Chondrocyte (in vitro differentiated cells): ENCODE measurements at places on chromosomes 2 and 18. TPM values are rescaled to one million over a fixed set of nuclear protein-coding genes. Genes with fewer than 3 reads are reported as not detected.

PLEK gene
- 0.15 TPM in 1 of 3 replicates, not detected in the others for total RNA-seq

DNA sequence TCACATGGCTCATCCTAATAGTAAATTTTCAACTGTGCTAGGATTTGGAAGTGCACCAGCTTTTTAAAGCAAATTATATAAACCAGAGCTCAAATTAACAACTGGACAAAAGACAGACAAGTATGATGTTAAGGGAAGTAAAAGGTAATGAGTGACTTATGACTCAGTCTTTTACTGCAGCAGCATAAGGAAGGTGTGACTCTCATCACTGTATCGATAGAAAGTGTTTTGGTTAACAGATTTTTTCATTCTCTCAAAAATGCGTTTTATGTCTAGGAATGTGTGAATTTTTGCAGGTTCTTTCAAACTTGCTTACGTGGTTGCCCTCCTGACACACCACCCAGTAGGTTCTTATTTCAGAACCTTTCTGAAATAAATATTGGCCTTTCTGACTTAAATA lies 244.2 kb upstream of the BOD1L2 start:
- H3K27ac ChIP-seq, result no peak overlapping the region
- H3K4me1 ChIP-seq, result peaks cover 9% of the 10 kb centered on the region
- no peaks in the 10 kb centered on the region for H3K27me3 ChIP-seq
- no peak overlapping the region for H3K4me3 ChIP-seq
- H3K36me3 ChIP-seq, result peaks cover 1% of the 10 kb centered on the region

GRCh38 chr2:145511946-145512345 lies 992.0 kb upstream of the ZEB2 start:
- no peak overlapping the region for H3K4me3 ChIP-seq
- H3K27ac ChIP-seq, result no peak overlapping the region
- H3K27me3 ChIP-seq, result no peaks in the 10 kb centered on the region
- H3K4me1 ChIP-seq, result no peaks in the 10 kb centered on the region

DNA sequence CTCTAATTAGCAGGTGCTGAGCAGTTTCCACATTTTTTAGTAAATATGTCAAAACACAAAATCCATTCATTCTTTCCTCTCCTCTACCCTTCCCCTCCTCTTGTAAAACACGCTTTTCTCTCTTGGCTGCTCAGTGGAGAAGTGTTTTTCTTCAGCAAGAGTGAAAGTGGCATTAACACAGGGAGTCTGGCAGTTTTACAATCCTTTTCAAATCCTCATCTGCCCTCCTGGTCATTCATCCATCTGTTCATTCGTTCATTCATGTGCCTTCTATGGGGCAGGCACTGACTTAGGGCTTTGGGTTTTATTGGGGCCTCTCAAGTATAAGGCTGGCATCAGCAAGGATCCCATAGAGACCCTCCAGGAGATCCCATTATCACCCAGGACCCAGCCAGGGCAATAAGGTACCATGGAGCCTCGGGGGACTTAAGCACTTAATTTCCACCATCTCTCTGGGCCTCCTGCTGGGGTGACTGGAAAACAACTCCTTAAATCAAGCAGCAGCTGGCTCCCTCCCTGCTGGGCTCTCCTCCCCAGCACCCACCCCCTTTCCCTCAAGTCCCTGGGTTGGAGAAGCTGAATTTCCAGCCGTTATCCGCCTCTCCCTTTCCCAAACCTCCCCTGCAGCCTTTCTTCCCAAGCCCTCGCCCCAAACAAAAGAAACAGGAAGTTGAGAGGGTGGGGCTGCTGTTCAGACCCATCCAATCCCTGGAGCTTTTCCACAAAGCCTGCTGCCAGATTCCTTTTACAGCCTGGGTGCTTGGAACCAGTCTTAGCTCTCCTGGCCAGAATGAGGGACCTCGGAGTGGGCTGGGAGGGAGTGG lies 32.6 kb downstream of the MARCHF4 start:
- no peaks in the 10 kb centered on the region for H3K27me3 ChIP-seq
- peak overlapping the region; percentile 88 for H3K27ac ChIP-seq
- peaks cover 49% of the 10 kb centered on the region for H3K4me1 ChIP-seq
- no peaks in the 10 kb centered on the region for H3K36me3 ChIP-seq

FASTKD1 gene
- 17.4 to 24.5 TPM (median 19.0 TPM) in 3 replicates for total RNA-seq

DNA sequence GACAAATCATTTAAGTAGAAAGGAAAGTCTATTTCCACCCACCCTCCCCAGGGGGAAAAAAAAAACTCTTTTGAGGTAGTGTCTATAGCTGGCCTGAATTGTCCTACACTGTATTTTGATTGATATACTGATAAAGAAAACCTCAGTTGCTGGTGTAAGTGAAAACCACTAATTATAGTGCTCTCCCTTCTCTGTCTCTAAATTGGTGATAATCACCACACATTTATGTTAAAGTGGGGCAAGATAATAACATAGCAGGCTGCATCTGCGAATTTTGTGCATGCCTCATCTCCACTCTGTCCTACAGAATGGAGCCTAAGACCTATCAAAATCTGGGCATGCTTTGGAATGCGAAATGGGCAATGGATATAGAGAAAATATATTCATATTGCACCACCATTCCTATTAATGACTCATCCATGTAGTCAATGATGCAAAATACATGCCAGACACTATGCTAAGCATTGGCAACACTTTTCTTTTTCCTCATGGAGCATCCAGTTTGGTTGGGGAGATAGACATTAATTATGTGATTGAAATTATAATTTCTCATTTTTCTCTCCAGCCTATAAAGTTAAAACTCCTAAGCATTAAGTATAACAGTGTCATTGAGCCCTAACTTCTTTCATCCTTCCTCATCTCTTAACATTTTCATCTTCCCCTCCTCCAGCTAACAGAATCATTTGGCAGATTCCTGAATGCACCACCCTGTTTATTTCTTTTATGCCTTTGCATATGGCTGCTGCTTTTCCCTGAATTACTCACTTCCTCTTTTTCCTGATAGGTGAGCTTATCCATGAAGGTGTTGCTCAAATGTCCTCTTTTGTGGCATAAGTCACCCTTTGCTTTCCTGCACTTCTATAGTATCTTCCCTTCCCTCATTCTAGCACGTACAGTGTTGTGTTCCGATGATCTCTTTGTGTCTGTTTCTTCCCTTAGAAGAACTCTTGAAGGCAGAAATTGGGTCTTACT lies 58.2 kb downstream of the SLC9A2 start:
- peaks cover 9% of the 10 kb centered on the region for H3K27me3 ChIP-seq
- no peaks in the 10 kb centered on the region for H3K4me1 ChIP-seq
- H3K27ac ChIP-seq, result no peak overlapping the region
- H3K36me3 ChIP-seq, result no peaks in the 10 kb centered on the region
- no peak for DNase-seq

DNA sequence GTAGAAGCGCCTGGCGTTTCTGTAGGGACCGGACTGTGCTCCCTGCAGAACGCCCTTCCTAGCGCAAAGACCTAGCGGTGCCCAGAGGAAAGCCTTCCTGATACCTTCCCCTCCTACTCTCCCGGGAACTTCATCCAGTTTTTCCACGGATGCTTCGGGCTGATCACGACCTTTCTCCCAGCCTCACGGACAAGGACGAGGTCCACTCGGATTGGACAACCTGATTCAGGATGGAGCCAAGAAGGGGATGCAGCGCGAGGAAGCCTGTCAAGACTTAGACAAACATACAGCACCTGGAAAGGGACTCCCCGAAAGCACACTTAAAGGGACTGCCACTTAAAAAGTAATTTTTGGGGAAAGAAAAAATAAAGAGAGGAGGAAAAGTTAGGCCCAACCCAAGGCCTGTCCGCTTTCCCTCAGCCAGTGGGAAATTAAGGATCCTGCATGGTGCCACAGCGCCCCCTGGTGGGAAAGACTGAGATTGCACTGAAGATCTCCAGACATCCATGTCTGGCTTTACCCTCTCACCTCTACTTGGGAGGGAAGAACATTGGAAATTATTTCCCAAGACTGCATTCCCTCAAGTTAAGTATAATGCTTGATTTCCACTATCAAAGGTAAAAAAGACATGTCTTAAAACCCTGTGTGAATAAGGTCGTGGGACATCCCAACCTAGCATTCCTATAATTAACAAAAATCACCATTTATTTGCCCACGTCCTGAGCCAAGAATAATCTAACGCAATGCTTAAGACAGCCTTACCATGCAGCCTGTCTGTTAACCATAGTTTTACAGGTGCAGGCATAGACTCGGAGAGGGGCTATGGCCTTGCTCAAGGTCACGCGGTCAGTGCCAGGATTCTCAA lies 13.4 kb upstream of the COPS8 start:
- H3K4me1 ChIP-seq, result peaks cover 27% of the 10 kb centered on the region
- H3K27me3 ChIP-seq, result no peaks in the 10 kb centered on the region
- no peak overlapping the region for H3K27ac ChIP-seq
- no peak overlapping the region for H3K4me3 ChIP-seq

DNA sequence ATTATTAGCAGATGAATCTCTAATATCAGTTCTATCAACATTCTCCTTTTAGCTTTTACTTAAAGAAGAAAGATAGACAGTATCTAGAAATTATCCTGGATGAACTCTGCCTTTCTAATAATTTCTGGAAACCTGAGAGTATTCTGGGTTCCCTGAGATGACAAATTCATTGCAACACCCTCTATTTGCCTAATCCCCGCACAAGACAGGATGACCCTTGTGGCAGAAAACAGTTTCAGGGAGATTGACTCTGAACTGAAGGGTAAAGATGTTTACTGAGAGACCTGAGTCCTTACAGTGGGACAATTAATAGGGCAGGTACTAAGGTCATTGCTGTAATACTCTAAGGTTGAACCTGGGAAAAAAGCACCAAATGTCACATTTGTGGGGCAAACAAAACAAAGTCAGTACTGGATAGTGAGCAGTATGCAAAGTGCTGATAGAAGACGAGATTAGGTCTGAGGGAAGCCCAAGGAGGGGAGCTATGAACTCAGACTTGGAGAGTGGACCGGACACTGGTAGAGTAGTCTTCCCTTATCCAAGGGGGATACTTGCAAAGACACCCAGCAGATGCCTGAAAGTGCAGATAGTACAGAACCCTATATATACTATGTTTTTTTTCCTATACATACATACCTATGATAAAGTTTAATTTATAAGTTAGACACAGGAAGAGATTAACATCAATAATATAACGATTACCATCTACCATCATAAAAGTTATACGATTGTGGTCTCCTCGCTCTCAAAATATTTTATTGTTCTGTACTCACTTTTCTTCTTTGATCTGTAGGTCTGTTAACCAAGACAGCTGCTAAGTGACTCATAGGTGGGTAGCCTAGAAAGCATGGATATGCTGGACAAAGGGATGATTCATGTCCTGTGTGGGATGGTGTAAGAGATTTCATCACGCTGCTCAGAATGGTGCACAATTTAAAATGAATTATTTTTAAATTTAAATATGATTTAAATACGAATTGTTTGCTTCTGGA lies 148.3 kb upstream of the KLHL14 start:
- peaks cover 16% of the 10 kb centered on the region for H3K4me1 ChIP-seq
- H3K27ac ChIP-seq, result peak overlapping the region; percentile 25
- H3K4me3 ChIP-seq, result no peak overlapping the region
- DNase-seq, result no peak
- H3K36me3 ChIP-seq, result no peaks in the 10 kb centered on the region

DNA sequence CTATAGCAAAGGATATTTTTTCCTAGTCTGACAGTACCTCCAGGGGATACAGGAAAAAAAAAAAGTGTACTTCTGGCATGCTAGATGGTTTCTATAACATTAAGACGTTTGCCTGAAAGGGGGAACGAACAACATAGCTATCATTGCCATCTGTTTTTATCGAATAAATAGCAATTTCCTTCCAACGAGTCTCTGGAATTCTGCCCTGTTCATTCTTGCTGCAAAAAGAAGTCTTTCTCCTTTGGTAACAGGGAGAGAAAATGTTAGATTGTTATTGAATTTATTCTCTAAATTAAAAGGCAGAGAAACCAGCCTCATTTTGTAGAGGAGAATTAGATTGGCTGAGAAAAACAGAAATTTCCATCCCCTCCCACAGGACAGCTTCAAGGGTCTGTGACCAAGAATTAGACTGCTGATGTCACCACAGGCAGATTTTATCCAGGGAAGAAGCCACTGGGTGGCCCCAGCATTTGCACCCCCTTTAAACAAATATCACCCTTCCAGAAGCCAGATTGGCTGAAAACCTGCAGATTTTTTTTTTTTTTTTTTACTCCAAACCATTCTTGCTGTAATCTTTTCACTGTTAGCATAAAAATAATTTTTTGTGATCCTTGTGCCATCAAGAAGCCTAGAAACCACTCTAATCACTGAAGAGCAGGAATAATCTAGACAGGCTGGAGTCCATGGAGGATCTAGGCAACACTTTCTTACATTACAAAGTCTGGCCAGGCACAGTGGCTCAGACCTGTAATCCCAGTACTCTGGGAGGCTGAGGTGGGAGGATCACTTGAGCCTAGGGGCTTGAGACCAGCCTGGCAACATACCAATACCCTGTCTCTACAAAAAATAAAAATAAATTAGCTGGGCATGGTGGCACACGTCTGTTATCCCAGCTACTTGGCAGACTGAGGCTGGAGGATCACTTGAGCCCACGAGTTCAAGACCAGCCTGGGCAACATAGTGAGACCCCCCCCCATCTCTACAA lies 12.0 kb downstream of the WDFY1 start:
- H3K27ac ChIP-seq, result peak overlapping the region; percentile 75
- H3K4me1 ChIP-seq, result peaks cover 74% of the 10 kb centered on the region
- no peaks in the 10 kb centered on the region for H3K36me3 ChIP-seq
- H3K27me3 ChIP-seq, result no peaks in the 10 kb centered on the region

DNA sequence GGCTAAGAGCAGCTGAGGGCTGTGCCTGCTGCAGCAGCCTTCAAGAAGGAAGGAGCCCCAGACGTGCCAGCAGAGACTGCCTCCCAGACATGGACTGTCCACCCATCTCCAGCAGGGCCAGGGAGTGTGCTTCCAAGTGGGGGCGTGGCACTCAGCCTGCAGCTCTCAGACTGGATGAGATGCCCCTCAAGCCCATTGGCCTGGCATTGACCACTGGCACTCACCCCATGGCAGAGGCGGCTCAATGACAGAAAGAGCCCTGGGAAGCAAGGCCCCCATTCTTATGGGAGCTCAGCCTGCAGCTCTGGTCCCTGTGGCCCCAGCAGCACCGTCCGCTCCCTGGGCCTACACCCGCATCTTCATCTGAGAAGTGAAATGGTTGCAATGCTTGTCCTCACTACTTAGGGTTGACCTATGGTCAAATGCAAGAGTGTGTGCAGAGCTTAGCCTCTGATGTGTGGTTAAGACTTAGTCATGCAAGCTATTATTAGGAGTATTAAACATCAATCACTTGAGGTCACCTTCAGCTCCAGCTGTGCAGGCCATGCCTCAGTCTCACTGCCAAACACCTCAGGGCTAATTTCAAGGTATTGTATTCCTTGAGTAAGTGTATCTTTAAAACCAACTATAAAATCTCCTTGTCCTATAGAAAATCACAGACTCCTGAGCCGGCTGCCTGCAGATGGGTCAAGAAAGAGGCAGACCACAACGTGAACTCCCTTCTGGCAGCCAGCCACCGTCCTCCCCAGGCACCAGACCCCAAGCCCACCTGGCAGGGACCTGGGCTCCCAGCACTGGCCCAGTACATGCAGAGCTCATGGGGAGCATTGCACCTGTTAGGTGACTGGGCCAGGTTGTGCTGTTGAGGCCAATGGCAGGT lies 194.8 kb downstream of the NDUFA10 start:
- H3K27me3 ChIP-seq, result peaks cover 11% of the 10 kb centered on the region
- no peak overlapping the region for H3K4me3 ChIP-seq
- no peak overlapping the region for H3K27ac ChIP-seq
- no peaks in the 10 kb centered on the region for H3K36me3 ChIP-seq
- DNase-seq, result peak; percentile 82
- H3K4me1 ChIP-seq, result no peaks in the 10 kb centered on the region

- no peaks in the 10 kb centered on the region for H3K36me3 ChIP-seq
- H3K4me3 ChIP-seq, result no peak overlapping the region
- no peak overlapping the region for H3K27ac ChIP-seq
- no peak for DNase-seq
Observed at GRCh38 chr2:135890835-135891234, 14.6 kb upstream of the MCM6 start.

GRCh38 chr2:98478088-98478551 lies 33.5 kb downstream of the INPP4A start:
- DNase-seq, result no peak
- peaks cover 44% of the 10 kb centered on the region for H3K4me1 ChIP-seq
